ENCODE measurements at places on chromosomes 2 and 18.

GRCh38 chr2:12895017-12895416 lies 178.3 kb downstream of the TRIB2 start:
- DNase-seq: no peak

- no peak for DNase-seq
Observed at GRCh38 chr18:22844190-22844589, 88.9 kb upstream of the RBBP8 start.

DNA sequence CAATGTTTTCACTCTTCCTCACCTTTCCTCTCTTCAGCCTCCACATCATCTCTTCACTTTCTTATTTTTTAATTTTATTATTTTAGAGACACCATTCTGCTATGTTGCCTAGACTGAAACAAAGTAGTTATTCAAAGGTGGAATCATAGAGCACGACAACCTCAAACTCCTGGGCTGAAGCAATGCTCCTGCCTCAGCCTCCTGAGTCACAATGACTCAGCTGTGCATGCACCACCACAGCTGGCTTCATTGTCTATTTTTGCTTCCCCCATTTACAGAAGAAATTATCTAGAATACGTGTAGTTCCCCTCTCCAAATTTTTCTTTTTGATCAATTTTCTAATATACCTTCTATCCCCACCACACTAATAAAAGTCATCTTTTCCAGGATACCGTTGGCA lies 911.5 kb upstream of the SOX11 start:
- no peak for DNase-seq

DNA sequence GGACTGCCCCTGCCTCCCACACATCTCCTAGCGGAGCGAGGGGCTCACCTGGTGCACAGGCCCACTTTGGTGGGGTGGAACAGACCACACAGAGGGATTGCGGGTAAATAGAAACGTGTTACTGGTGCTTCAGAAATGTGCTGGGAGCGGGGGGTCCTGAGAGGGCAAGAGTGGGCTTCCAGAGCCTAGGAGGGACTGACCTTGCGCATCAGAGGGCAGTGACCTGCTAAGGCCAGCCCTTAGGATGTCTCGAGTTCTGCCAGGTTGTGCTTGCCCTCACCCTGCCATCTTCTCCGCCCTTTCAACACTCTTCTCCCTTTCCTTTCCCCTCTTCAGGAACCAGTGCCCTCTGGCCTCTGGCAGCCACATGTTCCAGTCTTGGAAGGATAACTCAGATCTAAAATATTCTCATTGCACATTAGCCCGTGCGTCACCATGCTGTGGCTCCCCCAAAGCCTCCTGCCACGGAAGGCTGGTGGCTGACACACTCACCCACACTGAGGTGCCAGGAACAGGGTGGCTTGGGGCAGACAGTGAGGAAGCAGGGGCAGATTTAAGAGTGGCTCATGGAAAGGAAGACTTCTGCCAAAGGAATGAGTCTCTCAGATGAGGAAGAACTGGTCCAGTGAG lies 89.6 kb downstream of the MCFD2 start:
- DNase-seq: no peak

- no peak for DNase-seq
Observed at GRCh38 chr2:64721320-64721623, 67.6 kb upstream of the SERTAD2 start.

DNA sequence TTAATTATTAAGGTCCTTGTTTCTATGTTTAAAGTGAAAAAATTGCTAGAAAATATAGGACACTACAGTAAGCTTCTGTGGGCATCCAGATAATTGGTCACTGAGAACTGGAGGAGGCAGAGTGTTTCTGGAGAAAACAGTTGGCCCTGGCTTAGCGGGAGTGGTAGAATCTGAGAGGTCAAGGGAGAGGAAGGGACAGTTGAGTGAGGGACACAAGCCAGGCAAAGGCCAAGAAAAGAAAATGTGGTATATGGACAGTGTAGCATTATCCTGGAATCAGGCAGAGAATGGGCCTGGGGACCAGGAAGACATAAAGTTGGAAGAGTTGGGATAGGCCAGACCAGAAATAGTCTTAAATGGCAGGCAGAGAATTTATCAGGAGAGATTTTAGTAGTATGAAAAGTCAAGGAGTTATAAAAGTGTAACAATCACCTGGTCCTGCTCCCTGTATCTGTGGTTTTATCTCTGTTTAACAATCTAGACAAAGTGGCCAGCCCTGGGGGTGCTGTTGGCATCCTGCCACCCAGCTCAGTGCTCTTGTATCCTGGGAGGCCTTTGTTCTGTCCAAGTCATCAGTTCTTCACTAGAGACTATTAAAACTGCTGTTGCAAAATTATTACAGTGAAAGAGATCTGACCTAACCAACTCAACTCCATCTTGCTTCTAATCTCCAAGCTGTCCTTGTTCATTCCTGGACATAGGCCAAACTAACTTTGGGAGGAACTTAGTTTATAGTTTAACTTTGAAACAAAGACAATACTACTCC lies 15.4 kb upstream of the MSGN1 start:
- DNase-seq: no peak

DNA sequence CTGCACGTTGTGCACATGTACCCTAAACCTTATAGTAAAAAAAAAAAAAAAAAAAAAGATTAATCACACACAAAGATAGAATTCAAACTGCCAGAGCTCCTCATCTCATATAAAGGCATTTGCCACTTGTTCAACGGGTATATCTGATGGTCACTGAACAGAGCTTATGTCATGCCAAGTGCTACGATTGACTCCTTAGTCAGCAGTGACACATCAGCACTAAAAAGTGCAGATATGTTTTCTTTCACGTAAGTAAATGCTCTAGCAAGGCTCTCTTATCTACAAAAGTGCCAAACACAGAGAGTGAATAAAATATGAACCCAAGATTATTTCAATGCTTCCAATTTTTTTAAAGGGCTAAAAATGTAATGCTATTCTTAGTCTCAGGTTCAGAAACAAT lies 1.1 kb downstream of the LMAN1 start:
- no peak for DNase-seq

GRCh38 chr18:47628893-47629292 lies 301.6 kb downstream of the SMAD2 start:
- DNase-seq: no peak

DNA sequence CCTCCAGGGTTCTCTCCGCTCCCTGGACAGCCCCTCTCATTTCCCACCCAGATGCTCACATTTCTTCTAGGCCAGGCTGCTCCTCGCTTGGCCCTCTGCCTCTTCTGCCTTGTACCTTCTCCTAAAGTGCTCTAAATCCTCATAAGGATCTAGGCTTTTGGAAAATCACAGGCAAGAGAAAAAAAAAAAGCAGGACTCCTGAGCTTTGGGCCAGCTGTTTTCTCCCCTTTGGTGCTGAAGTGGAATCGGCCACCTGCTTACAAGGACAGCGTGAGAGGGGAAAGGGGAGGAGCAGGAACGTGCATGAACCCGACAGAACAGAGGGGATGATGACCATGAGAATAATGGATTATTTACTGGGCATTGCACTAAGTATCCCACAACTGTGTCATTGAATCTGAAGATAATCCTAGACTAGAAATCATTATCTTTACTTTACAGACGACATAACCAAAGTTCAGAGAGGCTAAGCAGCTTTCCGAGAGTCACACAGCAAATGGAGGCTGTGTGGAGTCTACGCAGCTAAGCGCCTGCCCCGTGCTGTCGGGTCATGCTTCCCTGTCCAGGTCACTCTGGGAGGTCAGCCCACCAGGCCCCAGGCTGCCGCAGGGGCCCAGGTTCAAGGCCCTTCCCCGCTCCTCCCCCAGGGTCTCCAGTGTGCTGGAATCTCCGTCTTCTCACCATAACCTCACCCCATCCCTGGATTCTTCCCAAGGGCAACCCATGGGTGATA lies 141.9 kb downstream of the PXDN start:
- no peak for DNase-seq

GRCh38 chr18:10232062-10232461 lies 222.4 kb upstream of the APCDD1 start:
- no peak for DNase-seq

GRCh38 chr2:198857246-198857645 lies 600.5 kb downstream of the SATB2 start:
- DNase-seq: no peak

DNA sequence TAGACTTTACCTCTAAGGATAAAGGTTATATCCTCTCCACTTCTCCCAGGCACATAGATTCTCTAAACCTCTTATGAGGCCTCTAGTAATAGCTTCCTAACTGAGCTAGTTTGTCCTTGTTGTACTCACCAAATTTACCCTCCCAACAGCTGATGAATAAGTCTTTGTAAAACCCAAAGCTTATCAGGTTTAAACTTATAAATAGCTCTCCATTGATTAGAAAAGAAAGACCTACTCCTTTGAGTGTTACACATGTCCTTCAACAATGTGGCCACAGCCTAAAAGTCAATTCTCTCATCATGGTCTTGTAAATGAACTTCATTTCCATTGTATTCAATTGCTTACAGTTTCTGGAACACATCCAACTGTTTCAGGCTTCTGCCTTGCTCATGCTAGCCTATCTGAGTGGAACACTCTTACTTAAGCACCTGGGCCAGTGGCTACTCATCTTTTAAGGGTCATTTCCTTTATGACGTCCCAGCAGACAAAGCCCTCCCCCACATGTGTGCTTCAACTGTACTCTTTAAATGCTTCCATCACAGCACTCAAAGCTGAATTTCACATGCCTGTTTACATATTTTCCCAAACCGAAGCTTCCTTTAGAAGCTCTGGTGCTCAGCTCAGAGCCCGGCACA lies 131.6 kb downstream of the CDH2 start:
- no peak for DNase-seq

DNA sequence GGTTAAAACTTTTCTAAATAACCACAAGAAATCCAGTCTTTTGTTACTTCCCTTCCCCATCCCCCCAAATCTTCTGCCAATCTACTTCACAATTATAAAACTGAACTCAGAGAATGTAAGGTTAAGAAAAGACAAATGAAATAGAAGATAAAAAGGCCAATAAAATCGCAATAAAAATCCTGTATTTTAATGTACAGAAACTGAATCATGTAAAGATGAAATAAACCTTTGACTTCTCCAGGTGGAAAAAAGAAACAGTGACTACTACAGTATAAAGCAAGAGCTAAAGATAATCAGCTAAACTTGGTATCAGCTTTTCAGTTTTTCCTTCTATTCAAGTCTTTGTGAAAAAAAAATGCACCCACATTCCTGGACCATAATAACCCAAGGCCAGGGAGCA lies 1.7 kb downstream of the SYT4 start:
- DNase-seq: no peak

Measured in germinal center (tissue), 1 donor.